ENCODE measurements at places on chromosomes 4 and X.
A peak's percentile ranks its signal among the peaks of the same experiment; 100 is the strongest.

DNA sequence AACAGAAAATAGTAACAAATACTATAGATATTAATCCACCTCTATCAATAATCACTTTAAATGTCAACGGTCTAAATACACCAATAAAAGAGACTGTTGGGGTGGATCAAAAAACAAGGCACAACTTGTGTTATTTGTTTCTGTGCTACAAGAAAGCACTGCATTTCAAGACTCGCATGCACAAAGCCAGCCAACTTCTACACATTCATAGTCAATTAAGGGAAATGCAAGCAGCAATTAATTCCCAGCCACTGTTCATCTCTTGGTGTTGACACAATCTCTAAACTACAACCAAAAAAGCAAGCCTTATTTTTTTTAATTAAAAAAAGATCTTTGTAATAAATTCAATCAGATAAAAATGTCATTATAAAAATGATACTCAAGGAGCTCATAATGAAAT is 67.6 kb downstream of the JAKMIP1 start:
- DNase-seq, result no peak

DNA sequence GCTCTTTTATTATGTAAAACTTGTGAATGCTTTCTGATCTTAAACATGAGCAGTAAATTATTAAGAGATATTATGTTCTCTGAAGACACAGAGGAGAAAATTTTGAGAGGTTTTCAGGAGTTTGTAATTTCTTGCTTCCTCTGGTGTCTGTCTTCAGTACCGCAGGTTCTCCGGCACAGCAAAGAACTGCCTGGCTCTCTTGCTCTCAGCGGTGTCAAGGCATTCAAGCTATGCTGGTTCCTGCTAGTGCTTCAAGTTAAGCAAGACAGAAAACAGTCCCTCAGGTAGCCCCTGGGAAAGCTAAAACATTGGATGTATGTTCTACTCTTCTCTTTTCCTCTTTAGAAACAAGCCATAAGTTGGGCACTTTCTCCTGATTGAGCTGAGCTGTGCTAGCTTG is 120.2 kb upstream of the CENPE start:
- DNase-seq, result no peak

- no peak for DNase-seq
These were observed at the start of gene GABRB1 for GRCh38 chr4:47031011-47031678. TSS of gene GABRB1 (plus strand) at chr4:47031567.

- DNase-seq, result no peak
These were observed 139.5 kb downstream of the NPNT start for GRCh38 chr4:106034751-106035150.

GRCh38 chrX:53704294-53704693 is 17.8 kb upstream of the HUWE1 start:
- DNase-seq, result no peak

DNA sequence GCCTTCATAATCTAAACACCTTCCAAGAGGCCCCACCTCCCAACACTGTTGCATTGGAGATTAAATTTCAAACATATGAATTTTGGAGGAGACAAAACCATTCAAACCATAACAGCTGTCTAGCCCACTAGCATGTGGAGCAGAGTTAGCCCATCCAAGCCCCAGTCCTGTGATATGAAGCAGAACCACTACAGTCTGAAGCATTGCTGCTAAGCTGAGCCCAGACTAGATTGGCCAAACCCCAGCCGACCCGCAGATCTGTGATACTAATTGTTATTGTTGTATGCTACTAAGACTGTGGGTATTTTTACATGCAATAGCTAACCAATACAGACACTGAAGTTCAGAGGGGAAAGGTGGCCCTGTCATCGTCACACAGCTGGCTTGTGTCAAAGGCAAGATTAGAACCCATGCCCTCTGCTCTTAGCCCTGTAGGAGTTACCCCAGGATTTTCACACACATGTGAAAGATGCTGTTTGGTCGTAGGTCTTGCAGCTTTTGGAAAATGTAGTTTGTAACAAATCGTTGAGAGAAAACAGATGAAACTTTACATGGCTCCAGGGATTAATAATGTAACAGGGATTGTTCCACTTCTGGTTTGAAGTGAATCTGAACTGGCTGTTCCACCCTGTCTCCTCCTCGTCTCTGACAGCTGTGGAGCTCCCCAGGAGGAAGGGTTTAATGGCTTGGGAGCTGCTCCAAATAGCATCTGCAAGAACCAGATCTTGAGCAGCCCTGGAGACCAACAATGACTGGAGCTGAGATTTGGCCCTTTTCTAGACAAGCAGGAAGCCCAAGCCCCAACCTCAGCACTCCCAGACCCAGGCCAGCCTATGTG is 517.5 kb downstream of the MID1IP1 start:
- no peak for DNase-seq

GRCh38 chr4:105951198-105951597 is 55.9 kb downstream of the NPNT start:
- DNase-seq, result no peak

DNA sequence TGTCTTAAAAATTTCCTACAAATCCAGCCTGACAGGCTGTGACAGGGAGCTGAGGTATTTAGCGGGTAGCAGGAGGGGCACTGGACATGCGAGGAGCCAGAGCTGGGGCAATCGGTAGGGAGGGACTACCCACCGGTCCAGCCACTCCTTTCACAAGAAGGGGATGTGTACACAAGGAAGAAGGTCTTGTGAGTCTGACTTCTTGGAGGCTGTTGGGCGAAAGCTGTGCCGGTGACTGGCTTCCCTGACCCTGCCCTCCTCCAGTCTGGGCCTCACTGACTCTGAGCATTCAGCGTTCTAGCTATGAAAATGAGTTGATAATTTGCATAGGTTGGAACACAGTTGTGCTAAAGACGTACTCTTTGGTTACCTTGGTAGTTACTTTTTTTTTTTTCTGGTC is 12.7 kb upstream of the CXCL8 start:
- no peak for DNase-seq

- peak; percentile 15 for DNase-seq
These were observed 120.8 kb upstream of the PJA1 start for GRCh38 chrX:69285881-69286564.

- no peak for DNase-seq
These were observed 127.2 kb downstream of the CCSER1 start for GRCh38 chr4:90254357-90254756.

- DNase-seq, result no peak
These were observed 27.1 kb upstream of the NSUN7 start for GRCh38 chr4:40722576-40723161.

DNA sequence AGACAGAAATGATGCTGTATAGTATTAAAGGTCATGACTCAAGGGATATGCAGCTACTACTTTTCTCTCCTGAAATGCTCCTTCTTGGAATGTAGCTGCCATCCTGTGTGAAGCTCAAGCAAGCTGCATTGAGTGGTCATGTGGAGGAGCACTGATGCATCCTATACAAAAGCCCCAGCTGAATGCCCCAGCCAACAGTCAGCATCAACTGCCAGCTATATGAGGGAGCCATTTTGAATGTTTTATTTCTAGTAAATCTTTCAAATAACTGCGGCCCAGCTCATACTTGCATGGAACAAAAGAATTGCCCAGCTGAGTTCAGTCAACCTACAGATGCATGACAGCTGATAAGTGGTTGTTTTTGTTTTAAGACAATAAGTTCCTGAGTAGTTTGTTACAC is 165.0 kb upstream of the GEMIN8 start:
- no peak for DNase-seq

DNA sequence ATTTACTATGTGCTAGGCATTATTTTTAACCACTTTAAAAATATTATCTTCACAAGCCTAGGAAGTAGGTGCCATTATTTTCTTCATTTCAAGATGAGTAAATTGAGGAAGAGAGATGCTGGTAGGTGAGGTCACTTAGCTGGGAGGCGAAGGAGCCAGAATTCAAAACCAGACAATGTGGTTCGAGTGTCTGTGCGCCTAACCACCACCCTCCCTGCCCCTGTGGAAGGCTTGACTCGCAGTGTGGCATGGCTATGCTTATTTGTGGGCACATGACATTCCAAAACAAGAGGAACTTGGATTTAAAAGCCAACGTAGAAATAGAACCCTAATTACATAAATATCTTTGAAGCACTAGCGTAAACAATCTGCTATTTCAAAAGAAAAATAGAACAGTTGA is 226.6 kb upstream of the PITX2 start:
- no peak for DNase-seq

GRCh38 chr4:94642561-94642866 is 115.2 kb upstream of the BMPR1B start:
- DNase-seq, result no peak

GRCh38 chr4:74793757-74794381 is 454 bp downstream of the BTC start:
- peak; percentile 70 for DNase-seq

DNA sequence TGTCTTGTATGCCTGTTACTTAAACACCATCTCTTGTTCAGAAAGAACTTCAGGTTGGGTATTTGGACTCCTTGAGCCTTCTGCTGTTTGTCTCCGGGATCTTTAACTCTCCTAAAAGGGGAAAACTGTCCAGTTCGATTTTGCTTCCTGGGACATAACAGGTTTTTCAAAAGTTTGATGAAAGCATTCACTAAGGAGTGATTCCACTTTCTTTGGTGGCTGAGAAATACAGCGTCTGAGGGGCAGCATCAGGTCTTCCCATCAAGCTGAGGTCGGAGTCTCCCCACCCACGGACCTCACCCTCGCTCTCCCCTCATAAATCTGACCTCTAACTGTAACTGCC is 1.4 kb downstream of the AFAP1 start:
- DNase-seq, result no peak

DNA sequence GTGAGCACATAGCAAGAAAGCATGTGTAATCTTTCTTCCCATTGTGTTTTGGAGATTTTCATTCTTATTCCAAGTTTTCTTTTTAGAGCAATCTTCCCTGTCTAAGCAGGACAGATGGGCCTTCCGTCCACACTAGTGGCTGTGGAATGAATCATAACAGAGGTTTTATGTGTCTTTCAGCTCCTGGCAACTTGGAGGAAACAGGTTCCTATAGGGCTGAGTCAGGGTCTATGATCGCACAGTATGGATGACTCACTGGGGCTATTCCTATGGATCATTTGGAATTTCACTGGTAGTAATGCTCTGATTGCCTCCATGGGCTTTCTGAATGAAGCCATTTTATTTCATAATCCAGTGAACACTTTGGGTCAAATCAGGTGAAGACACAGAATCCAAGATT is 51.8 kb upstream of the CBLL2 start:
- DNase-seq, result no peak

Measured in Caki2 (cell line).